ENCODE measurements at places on chromosomes 2 and 18.

GRCh38 chr18:50024466-50024865 lies 170.5 kb downstream of the MYO5B start:
- no peak for DNase-seq

- DNase-seq, result peak; percentile 11
These were observed 386.5 kb downstream of the DLGAP1 start for GRCh38 chr18:4068552-4069158.

- DNase-seq, result no peak
These were observed 140.4 kb upstream of the ALPP start for GRCh38 chr2:232238108-232238507.

DNA sequence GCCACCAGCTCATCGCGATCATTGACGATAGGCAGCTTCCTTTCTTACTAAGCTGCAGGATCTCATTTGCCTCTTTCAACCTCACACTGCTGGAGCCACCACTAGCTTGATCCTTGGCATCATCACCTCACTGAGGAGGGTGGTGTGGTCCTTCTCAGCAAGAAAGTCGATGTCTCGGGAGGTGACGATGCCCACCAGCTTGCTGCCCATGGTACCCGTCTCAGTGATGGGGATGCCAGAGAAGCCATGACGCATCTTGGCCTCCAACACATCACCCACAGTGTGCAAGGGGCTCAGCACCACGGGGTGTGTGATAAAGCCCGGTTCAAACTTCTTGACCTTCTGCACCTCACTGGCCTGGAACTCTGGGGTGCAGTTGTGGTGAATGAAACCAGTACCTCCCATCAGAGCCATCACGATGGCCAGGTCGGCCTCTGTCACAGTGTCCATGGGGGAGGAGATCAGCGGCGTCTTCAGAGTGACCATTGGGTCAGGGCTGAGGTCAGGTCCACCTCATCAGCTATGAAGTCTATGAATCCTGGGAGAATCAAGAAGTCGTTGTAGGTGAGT lies 22.5 kb downstream of the CFLAR start:
- DNase-seq, result no peak

GRCh38 chr2:9484533-9484932 lies 10.2 kb downstream of the IAH1 start:
- DNase-seq, result no peak

GRCh38 chr2:40531359-40531758 lies 79.5 kb upstream of the SLC8A1 start:
- DNase-seq, result no peak

GRCh38 chr2:155190342-155190741 lies 491.8 kb downstream of the KCNJ3 start:
- no peak for DNase-seq

- DNase-seq, result no peak
These were observed 51.0 kb downstream of the TSHZ1 start for GRCh38 chr18:75261430-75262223.

DNA sequence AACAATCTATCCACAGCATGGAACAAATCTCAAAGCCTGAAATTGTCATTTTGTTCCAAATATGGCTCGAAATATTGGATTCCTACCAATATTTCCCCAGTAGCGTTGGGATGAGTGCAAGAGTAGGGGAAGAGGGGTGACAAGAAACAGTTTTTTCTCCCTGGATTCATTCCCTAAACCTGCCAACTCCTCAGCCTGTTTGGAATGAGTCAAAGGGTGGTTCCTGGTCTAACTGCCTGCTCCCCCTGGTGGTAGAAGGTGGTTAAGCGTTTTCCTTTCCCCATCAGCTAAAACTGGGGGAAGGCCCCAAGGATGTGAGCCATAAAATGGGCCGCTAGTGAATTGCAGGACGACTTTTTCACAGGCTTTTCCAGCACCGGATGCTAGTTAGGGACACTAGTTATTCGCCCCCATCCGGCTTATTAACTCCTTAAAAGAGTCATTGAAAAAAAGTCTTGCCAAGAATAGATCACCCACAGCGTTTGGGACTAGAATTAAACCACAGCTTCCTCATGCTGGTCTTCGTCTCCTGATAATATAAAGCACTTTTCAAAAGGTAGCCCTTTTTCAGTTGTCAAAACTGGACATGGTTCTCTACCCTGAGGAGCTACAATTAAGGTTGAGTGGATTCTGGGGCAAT lies 72.5 kb downstream of the DHRS9 start:
- DNase-seq, result peak; percentile 17

DNA sequence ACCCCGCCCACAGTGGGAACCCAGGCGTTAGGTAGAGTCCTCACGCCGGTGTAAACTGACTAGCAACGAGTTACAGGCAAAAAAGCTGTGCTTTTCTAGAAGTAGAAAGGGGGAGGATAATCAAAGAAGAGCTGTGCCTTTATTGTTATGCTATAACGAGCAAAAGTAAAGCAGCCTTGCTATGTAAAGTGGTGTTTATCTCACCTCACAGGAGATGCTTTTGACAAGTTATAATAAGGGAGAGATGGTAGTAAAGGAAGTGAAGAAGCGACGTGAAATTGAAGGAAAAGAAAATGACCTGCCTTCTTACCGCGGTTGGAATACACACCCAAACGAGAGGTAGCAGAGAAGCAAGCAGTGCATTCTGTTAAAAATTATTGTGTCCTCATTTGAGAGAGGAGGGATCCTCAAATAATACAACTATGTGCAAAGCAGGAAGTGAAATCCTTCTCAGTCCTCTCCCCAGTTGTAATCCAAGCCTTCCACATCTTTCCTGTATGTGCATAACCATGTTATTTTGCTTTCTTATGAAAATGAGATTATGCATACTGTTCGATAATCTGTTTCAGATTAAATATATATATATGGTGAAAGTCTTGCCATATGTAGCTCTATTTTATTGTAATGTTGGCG lies 962 bp downstream of the TANK start:
- DNase-seq, result no peak

DNA sequence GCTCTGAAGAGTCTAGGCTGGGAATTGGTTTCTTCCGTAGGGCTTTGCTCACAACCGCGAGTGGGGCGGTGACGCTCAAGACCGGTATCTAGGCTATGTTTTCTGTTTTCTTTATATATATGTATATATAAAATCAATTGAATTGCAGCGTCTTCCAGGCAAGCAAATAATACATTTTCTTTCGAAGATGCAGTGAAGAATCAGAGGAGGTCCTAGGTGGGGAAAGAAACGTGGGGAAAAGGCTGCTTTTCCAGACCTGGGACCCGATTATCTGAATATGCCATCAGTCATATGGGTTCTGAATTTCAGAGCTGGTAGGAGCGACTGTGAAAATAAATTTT lies 714 bp upstream of the SCN9A start:
- DNase-seq, result no peak

DNA sequence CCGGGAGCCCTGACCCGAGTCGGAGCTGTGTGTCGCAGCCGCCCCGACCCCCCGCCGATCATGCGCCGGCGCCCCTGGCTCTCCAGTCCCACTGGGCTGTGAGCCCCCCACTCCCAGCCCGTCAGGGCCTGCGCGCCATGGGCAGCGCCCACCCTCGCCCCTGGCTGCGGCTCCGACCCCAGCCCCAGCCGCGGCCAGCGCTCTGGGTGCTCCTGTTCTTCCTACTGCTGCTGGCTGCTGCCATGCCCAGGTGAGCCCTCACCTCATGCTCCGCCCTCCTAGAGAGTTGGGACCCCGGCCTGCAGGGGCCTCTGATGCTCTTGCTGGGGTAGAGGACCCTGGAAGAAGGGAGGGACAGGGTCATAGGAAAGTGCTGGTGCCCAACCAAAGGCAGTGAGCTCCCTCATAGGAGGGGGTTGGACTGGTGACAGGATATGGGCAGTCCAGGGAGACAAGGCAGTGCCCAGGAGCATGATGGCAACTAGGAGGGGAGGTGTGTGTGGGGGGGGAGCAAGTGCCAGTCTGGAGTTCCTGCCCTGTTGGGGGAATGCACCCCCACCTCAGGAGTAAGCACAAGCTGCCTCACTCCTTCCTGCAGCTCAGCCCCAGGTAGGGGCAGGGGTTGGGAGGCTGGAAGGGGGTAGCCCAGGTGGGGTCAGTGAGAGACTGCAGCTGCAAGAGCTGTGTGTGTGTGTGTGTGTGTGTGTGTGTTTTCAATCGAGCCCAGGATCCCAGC lies 375 bp downstream of the WNT10A start:
- no peak for DNase-seq

DNA sequence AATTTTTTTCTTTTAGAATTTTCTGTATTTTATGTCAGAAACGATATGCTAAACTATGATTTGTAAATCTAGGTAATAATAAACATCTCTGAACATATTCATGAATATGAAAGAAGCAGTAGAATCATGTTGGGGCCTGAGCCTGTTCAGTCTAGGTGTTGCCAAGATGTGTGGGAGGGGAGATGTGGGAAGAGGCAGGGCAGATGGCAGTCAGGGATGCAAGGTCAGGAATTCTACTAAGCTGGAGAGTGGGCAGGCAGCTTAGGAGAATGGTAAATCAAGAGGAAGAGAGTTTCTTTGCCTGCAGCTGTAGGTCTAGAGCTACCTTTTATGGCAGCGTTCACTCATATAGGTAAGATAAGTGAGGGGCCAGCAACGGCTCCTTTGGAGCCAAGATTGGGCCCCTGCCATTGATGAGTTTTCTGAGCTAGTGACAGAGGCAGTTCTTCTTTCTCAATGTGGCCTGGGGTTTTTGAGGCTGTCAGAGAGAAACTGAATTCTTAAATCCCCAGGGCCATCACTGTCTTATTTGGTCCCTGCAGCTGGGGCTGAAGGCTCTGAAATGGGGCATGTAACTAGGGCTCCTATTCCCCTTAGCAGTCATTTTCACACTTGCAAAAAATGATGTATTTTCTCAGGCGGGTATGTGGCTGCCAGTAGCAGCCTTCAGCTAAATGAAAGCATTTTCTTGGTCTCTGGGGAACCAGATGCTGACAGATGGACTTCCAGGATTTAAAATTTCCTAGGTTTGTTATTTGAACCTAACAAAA lies 232.8 kb downstream of the PIK3C3 start:
- no peak for DNase-seq

DNA sequence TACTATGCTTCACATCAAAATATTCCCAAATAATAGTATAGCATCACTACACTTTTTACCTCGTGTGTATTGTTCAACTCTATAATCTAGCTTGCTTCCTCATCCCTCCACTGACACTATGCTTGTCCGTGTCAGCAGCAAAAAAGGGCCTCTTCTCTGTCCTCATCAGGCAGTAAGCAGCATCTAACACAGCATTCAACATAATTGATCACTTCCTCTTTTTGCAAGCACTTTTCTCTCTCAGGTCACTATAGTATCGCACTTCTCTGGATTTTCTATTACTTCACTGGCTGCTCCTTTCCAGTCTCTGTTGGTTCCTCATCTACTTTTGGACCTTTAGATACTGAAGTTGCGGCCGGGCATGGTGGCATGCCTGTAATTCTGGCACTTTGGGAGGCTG lies 64.9 kb upstream of the ZSWIM2 start:
- DNase-seq, result no peak

- no peak for DNase-seq
These were observed 28.2 kb downstream of the CALCRL start for GRCh38 chr2:187419808-187420207.

- DNase-seq, result no peak
These were observed 28.5 kb upstream of the ALPP start for GRCh38 chr2:232349946-232350635.

DNA sequence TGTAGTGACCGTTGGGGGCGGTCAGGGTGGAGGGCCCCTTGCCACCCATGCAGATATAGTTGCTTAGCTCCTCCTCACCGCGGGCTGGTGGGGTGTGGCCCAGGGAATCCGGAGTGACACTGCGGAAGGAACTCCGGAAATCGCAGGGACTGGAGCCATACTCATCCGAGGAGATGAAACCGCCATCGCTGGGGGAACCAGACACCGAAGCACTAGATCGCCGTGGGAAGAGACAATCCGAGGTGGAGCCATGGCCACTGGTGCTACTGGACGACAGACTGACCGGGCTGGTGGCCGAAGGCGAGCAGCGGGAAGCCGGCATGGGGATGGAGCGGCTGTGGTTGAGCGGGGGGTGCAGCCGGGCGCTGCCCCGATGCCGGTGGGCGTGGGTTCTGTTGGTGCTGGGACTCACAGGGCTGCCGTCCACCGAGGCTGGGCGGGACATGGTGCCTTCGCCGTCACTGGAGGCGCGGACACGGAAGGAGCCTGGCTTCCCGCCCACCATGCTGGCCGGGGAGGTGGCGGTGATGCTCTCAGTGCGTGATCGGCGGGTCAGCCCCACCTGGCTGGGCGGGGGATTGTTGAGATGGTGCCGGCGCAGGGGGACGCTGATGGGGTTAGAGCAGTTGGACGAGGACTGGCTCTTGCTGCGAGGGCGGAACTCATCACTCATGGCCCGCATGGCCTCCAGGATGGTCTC lies 2.2 kb downstream of the IRS1 start:
- DNase-seq, result no peak

GRCh38 chr2:762646-763045 lies 85.4 kb upstream of the TMEM18 start:
- DNase-seq, result no peak

GRCh38 chr2:238302751-238303150 lies 14.3 kb upstream of the PER2 start:
- no peak for DNase-seq

DNA sequence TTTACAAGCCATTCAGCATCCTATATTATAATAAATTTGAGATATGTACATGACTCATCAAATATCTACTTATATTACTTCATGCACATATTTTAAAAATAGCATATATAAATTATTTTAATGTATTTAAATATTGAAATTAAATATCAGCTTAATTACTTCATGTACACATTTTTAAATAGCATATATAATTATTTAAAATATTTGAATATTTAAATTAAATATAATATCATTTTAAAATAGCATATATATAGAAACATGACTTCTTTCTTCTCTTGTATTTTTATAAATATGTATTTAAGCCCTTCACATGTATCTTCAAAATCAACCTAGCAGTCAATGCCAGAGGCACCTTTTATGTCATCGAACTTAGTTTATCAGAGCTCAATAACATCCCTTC lies 298.8 kb upstream of the DSEL start:
- DNase-seq, result no peak

- no peak for DNase-seq
These were observed 51.3 kb upstream of the SLC1A4 start for GRCh38 chr2:64937687-64938491.

GRCh38 chr2:23286758-23287704 lies 97.9 kb upstream of the KLHL29 start:
- peak; percentile 56 for DNase-seq

DNA sequence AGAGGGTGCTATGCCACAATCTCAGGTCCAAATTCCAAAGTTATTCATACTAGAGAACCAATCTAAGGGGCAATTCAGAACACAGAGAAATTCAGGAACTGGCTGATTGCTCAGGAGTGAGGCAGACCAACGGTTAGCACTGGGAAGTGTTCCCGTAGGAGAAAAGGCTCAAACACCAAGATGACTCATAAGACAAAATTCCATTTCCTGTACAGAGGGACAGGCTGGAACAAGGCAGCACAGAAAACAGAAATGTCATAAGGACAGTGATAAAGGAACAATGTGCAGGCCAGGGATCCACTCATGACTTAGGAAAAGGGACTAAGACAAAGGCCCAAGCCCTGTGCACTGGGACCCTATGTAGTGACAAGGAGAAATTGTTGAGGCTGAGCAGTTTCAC lies 54.2 kb downstream of the PDE1A start:
- DNase-seq, result peak; percentile 57

DNA sequence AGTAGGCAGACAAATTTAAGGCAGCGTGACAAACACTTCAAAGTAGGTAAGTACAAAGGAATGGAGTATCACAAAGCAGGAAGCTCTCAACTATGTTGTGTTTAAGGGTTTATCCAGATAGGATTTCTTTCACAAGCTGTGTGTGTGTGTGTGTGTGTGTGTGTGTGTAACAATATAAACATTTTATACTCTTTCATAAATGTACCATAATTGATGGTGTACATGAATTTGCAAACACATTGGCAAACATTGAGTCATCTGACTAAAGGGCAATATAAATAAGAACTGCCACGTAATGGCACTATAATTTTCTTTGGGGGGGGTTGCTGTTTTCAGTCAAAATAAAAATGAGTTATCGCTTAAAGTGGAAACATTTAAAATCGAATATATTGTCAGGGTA lies 1004.4 kb upstream of the DDX18 start:
- DNase-seq, result no peak
